ENCODE measurements at places on chromosomes 2 and 18. TPM values are rescaled to one million over a fixed set of nuclear protein-coding genes. Genes with fewer than 3 reads are reported as not detected.

DNA sequence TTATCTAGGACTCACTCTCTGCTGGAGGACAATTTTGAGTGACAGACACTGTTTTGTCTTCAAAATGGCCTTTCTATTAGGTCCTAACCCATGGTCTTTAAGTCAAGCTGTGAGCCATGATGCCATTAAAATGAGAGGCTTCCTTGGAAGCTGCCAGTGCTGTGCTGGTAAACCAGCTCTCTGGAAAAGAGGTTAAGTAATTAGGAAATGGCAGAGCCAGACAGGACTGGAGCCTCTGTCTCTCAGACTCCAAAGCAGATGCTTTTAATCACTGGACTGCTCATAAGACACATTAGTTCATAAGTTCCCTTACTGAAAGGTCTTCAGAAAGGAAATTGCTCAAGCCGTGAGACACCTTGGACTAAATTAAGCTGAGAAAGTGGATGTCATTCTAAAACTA is 25.8 kb upstream of the LHCGR start:
- DNase-seq = no peak

GRCh38 chr2:205758051-205758450 is 75.8 kb downstream of the NRP2 start:
- no peak for DNase-seq

DNA sequence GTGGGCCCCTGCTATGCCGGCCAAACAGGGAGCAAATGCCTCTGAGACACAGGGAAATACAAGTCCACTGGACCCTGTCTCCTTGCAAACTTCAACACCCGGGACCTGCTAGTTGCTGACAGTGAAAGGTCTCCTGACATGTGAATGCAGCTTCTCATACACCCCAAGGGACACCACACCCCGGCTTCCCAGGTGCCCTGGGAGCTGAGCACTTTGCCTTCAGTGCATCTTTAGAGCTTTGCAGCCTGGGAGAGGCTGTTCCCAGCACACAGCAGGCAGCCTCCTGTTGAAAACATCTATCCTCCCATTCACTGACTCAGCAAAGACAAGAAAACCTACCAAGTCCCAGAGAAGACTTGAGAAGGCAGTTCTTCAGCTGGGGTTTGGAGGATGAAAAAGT is 143.4 kb downstream of the COL6A3 start:
- no peak for DNase-seq

GRCh38 chr2:142930835-142931398 is 53.5 kb downstream of the KYNU start:
- no peak for DNase-seq

- DNase-seq = no peak
Measured at GRCh38 chr18:23163786-23164533, 28.7 kb downstream of the CABLES1 start.

DNA sequence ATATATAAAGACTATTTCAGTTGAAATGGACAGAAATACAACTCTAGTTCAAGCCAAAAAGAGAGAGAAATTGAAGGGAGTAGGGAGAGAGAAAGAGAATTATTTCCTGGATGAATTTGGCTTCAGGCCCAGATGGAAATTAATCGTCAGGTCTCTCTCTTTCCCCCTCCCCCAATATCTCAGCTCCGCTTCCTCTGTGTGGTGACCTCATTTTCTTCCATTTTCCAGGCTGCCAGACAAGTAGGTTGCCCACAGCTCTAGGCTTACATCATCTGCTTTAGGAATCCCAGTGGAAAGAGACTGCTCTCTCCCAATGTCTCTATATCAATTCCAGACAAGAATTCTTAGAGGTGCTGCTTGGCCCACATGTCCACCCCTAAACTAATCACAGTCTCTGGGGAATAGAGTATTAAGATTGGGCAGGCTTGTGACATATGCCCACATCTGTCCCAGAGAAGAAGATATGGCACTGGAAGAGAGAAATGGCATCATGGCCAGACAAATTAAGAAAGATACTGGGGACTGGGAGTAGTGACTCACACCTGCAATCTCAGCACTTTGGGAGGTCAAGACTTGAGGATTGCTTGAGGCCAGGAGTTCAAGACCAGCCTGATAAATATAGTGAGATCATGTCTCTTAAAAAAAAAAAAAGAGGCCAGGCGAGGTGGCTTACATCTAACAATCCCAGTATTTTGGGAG is 37.2 kb upstream of the CFAP36 start:
- no peak for DNase-seq

DNA sequence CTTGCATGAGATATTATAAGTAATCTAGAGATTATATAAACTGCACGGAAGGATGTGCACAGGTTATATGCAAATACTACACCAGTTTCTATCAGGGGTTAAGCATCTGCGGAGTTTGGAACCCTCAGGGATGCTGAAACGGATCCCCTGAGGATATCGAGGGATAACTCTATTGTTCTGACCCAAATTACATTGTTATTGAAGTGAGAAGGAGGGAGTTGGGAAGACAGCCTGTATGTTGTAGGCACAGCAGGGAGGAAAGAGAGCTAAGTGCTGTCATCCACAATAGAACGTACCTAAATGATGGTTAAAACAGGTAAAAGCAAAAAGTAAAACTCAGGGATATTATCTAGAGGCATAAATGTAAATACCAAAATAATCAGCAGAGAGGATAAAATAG is 44.6 kb upstream of the SMAD2 start:
- DNase-seq = no peak

DNA sequence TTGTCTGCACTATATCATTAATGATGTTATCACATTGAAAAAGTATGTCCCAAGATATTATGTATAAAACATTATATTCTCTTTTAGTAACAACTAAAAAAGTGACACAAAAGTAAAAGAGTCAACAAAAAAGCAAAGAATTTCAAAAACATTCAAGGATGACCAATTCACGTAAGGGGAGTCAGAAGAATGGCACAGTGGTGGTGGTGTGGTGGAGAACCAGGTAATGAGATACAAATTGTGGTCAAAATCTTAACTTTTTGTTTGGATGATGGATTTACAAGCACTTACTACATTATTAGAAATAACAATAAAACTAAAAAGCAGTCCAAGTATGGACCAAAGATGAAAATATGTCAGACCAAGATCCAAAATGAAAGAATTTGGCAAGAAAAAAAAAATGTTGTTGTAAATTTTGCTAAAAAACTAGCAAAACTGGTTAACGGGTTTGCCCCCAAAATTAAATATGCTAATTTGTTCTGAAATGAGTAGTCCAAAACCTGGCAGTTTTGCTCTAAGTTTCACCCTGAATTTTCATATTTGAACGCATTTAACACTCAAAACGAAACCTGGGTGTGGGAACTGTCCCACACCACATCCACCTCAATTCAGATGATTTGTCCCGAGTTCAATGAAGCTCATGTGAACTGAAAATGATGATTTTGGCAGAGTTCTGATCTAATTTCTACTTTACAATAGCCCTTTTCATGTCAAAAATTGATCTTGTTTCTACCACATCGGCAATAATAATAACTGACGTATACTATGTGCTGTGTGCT is 135.8 kb downstream of the IKZF2 start:
- DNase-seq = peak; percentile 57

DNA sequence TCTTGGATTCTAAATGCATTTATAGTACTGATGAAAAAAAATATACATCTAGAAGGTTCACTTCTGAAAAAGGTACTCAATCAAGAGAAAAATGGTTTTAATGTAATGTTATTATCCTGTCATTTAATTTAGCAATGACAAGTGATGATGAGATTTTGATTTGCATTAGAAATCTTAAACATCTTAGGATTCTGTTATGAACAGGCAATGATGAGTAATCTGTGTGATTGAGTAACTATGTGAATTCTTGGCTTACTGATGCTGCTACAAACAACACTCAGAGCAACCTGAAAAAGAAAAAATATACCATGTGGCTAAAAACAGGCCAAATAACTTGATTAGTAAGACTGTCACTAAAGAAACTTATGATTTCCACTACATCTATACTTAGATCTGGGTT is 30.1 kb downstream of the RBKS start:
- no peak for DNase-seq

DNA sequence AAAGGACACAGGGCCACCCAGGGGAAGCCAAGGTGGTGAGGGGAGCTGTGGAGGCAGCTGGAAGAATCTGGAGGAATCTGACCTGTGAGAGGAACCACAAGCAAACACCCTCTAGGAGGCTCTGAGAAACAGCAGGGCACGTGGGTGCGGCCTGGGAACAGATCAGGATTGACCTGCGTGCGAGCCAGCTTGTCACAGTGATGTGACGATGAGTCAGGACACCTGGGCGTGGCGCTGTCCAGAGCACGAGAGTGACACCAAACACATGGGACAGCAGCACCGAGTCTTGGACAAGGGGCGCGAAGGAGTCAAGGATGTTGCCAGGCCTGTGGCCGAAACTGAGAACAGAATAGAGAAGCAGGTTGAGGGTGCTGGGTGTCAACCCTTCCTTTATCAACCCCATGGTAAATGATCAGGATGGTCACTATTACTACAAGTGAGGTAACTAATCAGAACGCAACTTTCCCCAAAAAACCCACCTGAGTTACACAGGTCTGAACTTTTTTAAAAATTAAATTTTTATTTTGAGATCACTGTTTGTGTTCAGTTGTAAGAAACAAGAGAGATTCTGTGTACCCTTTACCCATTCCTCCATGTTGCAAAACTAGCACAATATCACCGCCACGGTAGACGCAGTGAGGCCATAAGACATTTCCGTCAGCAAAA is 637 bp upstream of the SFT2D3 start:
- no peak for DNase-seq

DNA sequence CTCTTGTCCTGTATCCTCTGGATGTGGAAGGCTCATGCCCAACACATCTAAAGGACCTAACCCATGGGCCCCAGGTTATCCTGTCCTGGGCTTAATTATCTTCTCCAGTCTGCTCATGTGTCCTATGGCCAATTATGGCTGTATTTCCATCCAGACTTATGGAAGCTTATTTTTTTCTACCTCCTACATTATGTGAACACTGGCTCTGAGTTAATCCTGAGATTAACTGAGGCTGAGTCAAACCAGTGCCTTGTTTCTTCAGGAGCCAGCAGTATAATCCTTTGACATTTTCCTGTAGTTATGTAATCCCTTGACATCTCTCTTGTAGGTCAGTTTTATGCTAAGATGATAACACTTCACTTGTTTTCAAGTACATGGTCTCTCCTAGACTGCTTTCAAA is 213.6 kb downstream of the PMAIP1 start:
- DNase-seq = no peak

- no peak for DNase-seq
Measured at GRCh38 chr18:79643054-79643984, 36.3 kb upstream of the CTDP1 start.

DNA sequence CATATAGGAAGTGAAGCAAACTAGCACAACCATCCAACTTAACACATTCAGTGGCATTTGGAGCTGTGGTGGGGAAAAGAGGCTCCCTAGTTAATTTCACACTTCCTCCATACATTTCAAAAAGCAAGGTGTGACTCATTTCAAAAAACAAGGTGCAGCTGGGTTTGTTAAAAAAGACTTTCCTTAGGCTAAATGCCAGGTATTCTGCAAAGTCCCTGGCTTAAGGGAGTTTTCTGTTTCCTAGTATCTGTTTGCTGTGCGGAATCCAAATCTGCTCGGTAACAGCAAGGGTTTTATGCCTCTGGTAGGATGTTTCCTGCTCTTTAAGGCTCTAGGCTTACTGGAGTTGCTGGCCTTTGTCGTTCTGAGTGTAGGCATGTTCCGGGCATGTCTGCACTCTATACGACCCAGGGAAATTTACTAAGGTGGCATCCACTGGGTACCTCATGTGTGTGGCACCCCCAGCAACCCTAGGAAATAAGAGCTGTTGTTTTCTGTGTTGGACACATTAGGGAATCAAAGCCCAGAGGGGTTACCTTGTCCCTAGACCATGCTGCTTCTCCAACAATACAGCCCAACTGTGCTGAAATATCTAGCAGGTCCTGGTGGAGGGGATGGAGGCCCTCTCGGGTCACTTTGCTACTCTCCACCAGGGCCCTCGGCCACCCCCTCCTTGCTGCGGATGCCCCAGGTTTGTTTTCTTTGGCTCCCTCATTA is 634 bp upstream of the MSGN1 start:
- no peak for DNase-seq

GRCh38 chr2:223082706-223083105 is 30.7 kb downstream of the KCNE4 start:
- no peak for DNase-seq

GRCh38 chr2:130341562-130342019 is 1.1 kb upstream of the IMP4 start:
- peak; percentile 29 for DNase-seq

GRCh38 chr2:79994161-79994560 is 310.4 kb downstream of the LRRTM1 start:
- no peak for DNase-seq

DNA sequence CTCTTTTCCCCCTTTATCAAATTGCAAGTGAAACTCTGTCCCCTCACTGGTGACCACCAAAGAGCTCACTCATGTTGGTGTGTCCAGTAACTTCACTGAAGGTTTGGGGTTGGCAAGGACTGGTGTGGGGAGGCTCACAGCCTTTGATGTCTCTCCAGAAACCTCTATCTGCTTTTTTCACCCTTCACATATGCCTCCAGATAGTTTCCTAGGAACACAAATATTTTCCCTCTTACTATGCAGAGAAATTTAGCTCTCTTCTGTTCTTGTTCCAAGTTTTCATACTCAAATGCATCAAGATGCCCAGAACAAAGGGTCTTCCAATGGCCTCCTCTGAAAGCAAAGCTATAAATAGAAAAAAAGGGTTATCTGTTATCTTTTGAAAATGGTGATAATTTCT is 20.7 kb downstream of the DTNA start:
- no peak for DNase-seq

- no peak for DNase-seq
Measured at GRCh38 chr2:124822516-124822915, 797.4 kb downstream of the CNTNAP5 start.

DNA sequence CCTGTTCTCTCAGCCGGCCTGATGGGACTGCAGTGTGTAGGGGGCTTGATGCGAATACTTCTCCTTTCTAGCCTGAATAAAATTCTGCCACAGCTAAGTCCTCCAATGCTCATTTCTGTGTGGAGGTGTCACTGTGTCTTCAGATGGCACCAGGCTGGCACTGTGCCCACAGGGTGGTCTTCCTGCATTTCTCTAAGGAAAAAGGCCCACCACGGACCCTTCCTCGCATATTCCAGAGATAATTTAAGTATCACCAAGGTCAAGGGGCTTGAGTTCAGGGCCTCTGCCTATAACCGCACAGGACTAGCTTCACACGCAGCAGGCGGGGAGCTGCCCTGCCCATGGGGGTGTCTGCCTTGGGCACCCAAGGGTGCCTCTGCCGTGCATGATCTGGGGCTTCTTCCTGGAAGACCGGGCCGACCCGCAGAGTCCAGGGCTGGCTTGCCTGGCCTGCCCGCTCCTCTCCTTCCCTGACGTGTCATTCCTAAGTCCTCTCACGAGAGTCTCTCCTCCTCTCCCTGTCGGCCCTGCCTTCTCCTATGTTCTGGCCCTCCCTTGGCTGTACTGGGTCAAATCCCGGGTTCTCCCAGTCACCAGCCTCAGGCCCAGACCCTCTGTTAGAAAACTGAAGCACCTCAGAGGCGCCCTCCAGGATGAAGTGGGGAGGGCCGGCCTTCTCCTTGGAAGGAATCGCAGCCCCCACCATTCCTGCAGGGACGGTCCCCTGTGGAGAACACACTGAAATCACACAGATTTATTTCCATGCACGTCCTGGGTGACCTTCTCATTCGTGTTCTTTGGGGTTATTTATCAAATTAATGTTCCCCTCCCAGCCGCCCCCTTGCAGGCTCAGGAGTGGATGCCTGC is 48.9 kb upstream of the PXDN start:
- DNase-seq = no peak

- DNase-seq = no peak
Measured at GRCh38 chr2:236499691-236500578, 69.7 kb upstream of the ACKR3 start.

GRCh38 chr2:172287190-172287589 is 140.2 kb upstream of the ITGA6 start:
- no peak for DNase-seq

IL1R1 gene
- total RNA-seq = 1.3 TPM

SH3RF3 gene
- total RNA-seq = 0.17 TPM

DNAJC5G gene
- total RNA-seq = not detected

CTLA4 gene
- total RNA-seq = 22.7 TPM

CDH19 gene
- total RNA-seq = not detected
